ENCODE measurements at places on chromosomes 2 and 18.

- no peak for DNase-seq
These were observed 27.2 kb downstream of the RNF152 start for GRCh38 chr18:61865466-61866175.

DNA sequence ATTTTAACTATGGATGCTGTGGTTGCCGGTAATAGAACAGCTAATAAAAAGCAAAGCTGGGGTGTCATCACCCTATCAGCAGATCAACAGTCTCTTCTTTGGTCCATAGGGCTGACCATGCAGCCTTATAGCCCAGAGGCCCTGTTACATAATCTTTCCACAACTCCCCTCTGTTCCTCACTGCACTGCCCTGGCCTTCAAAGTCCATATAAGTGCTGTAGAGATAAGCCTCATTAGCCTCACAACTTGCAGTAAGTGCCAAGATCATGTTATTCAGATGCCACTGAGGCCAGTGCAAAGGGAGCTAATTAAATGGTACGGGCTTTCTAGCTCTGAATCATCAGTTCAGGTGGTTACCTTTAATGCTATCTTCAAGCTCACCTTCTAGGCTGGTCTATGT is 89.7 kb upstream of the CXCR4 start:
- DNase-seq = no peak

DNA sequence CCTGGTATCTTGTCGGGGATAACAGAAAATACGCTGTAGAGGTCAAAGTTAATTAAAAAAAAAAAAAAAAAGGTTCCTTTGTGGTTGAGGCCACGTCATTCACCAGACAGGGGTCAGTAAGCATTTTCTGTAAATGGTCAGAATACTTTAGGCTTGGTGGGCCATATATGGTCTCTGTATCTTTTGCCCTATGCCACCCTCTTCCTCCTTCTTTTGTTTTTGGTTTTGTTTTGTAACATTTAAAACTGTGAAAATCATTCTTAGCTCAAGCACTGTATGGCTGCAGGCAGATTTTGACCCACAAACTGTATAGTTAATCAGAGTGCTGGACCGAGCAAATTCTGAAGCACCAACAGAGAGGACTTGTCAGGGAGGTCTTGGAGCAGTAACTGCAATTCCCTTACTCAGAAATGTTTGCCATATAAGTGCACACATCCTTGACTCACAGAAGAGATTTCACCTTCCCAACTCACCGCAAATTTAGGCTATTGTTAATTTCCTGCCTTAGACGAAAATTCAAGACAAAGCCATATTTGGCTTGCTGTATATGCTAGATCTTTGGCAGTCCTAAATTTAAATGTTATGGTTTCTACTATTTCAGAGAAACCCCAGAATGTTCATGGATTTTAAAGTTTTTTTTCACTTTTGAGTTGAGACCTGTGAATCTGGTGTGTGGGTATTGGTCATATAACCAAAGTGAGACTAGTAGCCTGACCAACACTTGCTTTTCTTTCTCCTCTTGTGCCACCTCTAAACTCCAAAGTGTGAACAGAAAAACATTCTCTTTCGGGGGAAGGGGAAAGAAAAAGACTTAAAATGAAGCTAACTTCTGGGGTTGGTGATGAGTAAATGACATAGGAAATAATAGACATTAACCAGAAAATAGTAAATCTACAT is 65.4 kb downstream of the DOCK10 start:
- DNase-seq = no peak

- no peak for DNase-seq
These were observed 37.5 kb upstream of the SEMA4C start for GRCh38 chr2:96907115-96908041.

DNA sequence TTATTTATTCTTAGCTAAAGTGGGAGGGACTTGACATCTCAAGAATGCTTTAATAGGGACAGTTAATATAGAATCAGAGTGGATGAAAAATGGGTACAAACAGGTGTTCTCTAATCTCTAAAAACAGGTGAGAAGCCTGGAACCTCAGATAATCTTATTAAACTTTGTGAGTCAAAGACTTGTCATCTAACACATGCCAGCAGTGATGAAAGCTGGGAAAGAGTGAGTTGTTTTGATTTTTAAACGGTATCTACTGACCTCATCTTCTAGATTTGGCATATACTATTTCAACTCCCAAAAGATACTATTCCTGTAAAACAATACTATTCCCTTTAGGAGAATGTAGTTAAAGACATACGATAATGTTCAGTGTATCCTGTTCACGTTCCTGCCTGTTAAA is 103.4 kb downstream of the CCDC141 start:
- DNase-seq = no peak

DNA sequence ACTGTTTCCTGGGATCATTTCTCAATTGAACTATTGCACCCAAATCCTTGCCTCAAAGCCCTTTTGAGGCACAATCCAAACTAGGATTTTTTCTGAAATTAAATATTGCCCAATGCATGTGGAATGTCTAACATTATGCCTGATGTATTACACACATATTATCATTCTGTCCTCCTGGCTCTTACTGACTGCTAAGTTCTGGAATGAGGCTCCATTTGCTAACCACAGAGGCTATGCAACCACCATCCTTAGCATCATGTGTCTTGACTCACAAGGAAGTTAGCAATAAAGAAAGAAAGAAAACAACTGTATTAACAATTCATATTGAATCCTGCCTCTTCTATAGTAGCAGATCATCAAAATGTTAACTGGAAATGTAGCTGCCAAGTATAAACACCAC is 1142.7 kb downstream of the CNTNAP5 start:
- DNase-seq = no peak

Measured in effector memory CD8-positive, alpha-beta T cell (primary cell).